ENCODE measurements at places on chromosomes 5 and 9.

DNA sequence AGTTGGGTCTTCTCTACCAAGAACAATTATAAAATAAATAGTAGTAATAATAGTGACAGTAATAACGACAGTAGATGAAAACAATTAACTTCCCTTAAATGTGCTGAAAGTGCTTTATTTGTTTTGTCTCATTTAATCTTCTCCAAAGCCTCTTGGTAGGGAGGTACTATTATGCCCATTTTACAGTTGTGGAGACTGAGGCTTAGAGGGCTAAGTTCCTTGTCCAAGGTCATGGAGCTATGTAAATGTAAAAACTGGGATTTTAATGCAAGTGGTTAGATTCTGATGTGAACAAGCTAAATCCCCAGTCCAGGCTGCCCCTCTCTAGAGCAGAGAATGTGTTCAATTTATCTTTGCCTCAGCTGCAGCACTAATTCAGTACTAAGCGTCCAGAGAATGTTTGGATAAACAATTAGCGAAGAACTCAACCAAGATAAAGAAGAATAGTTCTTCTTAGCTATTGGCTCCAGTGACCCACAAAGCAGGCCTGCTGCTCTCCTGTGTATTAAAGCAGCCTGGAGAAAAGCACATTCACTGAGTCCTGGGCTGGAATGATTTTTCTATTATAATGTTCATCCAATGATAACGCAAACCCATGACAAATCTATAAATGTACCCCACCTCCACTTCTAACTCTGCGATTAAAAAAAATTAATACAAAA lies 68.8 kb downstream of the NPR3 start:
- no peak for DNase-seq

DNA sequence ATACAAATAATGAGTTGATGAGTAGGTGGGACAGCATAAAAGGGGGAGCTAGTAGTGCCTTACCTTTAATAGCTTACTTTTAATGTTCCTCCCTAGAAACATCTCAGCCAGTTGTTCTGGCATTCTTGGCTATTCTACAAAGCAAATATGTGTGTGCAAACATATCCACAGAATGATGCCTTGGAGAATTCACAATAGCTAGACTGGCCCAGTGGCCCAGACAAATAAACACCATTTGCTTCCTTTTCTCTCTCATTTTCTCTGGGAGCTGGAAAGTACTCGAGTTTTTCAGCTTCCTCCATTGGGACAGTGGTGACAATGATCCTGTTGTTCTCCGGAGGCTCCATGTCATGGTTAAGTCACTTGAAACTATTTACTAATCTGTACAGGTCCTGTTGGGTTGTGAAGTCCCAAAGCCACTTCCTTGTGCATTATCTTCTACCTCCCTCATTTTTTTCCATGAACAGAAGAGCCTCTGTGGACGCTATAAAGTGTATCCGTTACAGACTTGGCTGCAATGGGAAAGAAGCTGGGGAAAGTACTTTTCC lies 122.9 kb downstream of the DMAC1 start:
- no peak for DNase-seq

GRCh38 chr5:105840800-105841199 lies 1829.9 kb downstream of the EFNA5 start:
- no peak for DNase-seq

DNA sequence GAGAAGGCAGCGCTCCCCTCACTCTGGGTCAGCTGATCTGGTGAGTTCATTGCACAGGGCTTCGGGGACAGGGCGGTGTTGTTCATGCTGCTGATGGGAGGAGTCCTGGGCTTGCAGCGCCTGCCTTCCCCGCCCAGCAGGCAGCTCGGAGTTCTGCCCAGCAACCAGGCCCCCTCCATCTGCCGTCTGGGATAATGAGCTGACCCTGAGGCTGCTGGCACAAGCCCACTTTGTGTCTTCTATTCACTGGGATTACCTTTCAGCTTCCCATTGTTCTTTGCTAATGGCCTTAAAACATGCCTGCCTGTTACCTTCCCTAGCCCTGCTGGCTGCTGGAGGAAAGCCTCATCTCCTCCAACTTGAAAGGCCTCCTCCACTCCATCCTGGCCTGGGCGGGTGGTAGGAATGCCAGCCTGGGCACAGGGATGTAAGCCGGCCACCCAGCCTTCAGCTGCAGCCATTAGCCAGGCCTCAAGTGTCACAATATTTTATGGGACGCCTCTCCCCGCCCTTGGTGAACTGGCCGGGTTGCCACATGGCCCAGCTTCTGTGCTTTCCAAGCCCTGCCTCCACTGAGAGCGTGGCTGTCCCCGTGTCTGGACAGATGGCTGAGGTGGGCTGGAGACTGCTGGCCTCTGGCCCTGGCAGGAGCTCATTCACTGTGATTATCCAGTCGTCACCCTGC lies 70.4 kb downstream of the GADD45G start:
- no peak for DNase-seq

DNA sequence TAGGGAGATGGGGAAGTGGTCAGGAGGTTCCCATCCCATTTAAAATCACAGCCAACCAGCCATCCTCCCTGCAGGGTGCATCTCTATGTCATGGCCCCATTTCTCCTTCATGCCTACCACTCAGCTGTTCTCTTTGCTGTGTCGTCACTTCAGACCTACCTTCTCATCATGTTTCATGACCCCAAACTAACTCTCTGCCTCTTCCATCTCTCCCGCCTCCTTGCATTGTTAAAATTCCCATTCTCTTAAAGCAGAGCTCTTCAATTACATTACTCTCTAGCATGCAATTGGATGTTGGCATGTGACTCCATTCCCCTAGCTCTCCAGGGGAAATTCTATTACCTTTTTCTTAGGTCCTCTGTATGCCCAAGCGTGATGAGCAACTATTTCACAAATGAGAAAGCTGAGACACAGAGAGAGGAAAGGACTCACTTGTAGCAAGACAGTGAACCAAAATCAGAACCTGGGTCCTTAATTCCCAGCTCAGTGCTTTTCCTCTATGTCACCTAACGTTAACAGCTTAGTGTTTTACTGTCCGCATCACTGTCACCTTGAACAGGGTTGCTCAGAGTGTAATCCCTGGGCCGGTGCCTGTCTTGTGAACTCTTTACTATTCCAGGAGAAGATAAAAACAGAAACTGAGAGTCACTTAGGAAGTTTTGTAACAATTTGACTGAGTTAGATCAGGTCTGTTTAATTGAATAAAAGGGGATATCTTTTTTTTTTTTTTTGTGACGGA lies 28.1 kb downstream of the PDE6A start:
- DNase-seq: no peak

DNA sequence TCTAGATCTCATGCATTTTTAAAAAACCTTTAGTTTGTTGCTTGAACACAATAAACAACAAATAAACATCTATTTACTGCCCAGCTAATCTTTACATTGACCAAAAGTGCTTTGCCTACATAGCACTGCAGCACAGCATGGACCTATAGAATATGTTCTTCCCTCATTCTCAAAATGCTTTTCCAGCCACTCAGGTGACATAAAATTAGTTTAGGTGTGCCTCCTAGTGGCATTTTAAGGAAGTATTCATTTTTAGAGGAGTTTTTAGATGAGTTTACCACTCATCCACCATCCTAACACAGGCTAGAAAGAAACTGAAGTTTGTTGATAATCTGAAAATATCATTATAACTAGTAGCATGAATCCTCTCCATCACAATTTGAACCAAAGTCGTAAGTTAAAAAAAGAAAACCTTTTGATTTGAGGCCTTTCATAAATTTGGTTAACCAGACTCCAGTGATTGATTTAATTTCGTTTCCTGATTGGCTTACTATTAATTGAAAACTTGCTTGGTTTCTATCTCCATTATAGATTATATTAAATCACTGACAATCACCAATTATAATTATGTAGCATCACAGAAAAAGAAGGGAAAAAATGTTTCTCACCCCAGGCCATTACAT lies 12.6 kb downstream of the PLGRKT start:
- no peak for DNase-seq

GRCh38 chr9:72649127-72649442 lies 127.7 kb downstream of the TMC1 start:
- DNase-seq: no peak

DNA sequence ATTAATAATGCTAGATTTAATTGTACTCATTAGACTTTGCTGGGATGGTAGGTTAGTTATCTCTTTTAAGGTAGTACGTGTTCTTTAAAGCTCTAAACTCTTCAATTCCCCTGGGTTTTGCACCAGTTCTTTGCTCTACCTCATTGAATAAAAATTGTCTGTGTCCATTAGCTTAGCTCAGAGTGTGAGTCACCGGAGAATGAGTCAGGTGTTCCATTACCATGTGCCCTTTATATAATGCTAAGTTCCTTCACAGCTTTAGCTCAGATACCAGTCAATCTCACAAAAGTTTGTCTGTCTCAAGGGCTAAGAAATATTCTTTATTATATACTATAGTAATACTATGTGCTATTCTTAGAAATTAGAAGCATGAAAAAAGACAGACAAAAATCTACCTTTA lies 339.4 kb downstream of the PRELID2 start:
- DNase-seq: no peak

DNA sequence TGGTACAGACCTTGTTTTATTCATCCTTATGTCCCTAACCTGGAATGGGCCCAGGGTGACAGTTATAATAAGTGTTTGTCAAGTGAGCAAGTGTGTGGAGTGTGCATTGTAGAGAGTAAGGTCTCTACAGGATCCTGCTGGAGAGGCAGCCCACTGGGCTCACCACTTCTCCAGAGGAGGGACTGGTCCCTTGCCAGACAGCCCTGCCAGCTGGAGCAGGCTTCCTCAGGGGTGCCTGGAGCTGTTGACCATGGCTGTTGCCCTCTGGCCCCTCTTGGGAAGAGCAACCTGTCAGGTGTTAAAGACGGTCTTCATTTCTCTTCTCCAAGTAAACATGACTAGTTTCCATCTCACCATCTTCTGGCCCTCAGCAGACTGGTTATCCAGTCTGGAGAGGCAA lies 20.0 kb downstream of the IRF1 start:
- DNase-seq: no peak

- DNase-seq: no peak
Measured at GRCh38 chr9:121551985-121552753, 52.5 kb upstream of the GGTA1 start.

- DNase-seq: no peak
Measured at GRCh38 chr9:77020413-77021290, 1.2 kb downstream of the FOXB2 start.

GRCh38 chr5:131264451-131265099 lies 722 bp downstream of the CDC42SE2 start:
- peak; percentile 30 for DNase-seq

- DNase-seq: no peak
Measured at GRCh38 chr5:74042559-74042958, 416.6 kb downstream of the ARHGEF28 start.

GRCh38 chr5:167861129-167861927 lies 430.1 kb upstream of the WWC1 start:
- DNase-seq: no peak

- DNase-seq: no peak
Measured at GRCh38 chr9:16031971-16032370, 479.1 kb downstream of the CCDC171 start.

- no peak for DNase-seq
Measured at GRCh38 chr9:96113032-96113431, 188.9 kb downstream of the HSD17B3 start.

DNA sequence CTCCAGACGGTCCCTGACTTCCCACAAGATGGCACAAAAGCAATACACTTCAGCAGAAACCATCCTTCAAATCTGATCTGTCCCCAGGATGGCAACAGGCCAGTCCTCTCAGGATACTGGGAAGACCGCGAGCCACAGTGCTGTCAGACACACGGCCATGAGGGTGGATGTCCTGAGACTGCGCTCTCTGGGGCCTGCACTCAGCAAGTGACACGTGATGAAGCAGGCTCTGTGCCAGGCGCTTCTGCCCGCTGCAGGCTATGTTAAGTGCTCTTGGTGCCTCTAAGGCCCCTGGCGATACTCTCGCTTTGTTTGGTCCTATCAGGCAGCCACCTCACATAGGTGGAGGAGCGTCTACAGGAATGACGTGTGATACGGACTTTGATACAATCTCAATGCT lies 7.1 kb downstream of the BRD9 start:
- DNase-seq: no peak

DNA sequence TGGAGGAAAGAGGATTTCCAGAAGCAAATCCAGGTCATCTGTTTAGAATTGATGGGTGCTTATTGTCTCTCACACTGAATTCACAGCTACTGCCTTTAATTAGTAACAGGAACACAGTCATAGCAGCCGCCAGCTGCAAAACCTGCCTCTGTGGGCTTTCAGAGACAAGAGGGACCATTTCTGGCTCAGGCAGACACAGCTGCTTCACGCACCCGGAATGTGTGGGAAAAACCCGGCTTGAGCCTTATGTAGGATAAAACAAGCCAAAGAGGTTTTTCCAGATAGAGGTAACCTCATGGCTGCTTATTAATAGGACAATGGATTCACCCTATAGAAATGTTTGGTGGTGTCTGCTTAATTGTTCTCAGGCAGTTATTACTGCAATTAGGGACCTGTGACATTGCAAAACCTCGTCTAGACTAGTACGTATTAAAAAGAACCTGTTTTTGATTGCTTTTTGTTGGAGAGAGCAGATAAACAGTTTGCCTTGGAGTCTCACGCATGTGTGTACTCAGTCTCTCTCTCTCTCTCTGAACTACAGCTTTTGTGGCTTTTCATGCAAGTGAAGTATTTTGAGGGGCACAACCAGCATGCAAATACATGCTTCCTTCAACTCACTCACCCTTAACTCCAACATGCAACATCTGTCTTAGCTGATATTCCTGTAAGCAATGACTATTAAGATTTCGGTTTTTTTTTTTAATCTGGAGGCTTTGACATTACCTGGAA lies 302.7 kb downstream of the PLK2 start:
- DNase-seq: no peak

- DNase-seq: no peak
Measured at GRCh38 chr9:127161081-127161624, 38.7 kb upstream of the ANGPTL2 start.

GRCh38 chr5:168039566-168040248 lies 251.7 kb upstream of the WWC1 start:
- DNase-seq: no peak

DNA sequence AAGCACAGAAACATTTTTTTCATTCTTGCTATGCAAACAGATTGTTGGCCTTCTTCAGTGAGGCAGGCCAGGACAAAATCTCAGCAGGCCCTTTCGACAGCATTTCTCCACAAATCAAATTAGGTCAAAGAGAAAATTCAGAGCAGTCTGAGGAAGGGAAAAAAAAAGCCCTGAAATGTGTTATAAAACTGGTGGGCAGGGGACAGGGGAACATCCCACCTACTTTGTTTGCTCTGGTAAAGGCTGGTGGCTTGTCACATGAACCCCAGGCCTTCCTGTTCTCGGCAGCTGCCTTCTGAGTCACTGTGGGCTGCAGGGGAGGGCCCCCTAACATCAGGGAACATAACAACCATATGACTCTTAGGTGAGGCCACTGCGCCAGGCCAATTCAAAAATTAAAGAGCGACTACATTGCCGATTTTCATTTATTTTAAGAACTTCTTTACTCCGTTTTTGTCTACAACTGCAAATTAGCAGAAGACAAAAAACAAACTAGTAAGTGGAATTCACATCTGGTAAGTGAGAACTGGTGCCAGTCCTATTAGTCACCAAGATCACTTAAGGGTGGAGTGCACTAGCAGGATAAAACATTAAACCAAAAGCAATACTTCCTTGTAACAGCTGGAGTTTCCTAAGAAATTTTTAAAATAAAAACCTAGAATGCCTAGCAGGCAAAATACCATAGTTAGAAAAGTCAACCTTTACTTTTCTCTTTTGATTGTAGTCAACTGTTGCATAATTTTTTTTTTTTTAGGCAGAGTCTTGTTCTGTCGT lies 46.2 kb upstream of the DENND4C start:
- DNase-seq: peak; percentile 64

- DNase-seq: no peak
Measured at GRCh38 chr9:5624655-5625054, 4.3 kb upstream of the RIC1 start.
